ENCODE measurements at places on chromosomes 5 and 9. TPM values are rescaled to one million over a fixed set of nuclear protein-coding genes. Genes with fewer than 3 reads are reported as not detected.

- DNase-seq: no peak
Observed at GRCh38 chr9:130256644-130257043, 8.9 kb upstream of the HMCN2 start.

- no peak for DNase-seq
Observed at GRCh38 chr5:104355350-104355749, 792.8 kb upstream of the NUDT12 start.

- DNase-seq: no peak
Observed at GRCh38 chr9:89815903-89816573, 211.2 kb downstream of the GADD45G start.

SLC6A3 gene
- total RNA-seq: not detected

FCN2 gene
- not detected for total RNA-seq

CFAP77 gene
- not detected for total RNA-seq

PCDHGA11 gene
- total RNA-seq: not detected

Data from activated CD4-positive, alpha-beta T cell treated with anti-CD3 and anti-CD28 coated beads for 36 hours (primary cell).